ENCODE measurements at places on chromosomes 6 and 20. TPM values are rescaled to one million over a fixed set of nuclear protein-coding genes. Genes with fewer than 3 reads are reported as not detected.

- no peak for DNase-seq
- no peak overlapping the region for H3K27ac ChIP-seq
- H3K4me1 ChIP-seq: no peaks in the 10 kb centered on the region
- no peaks in the 10 kb centered on the region for H3K36me3 ChIP-seq
- no peak overlapping the region for H3K4me3 ChIP-seq
These were observed 161.7 kb downstream of the UNC5CL start for GRCh38 chr6:40877362-40877761.

- H3K36me3 ChIP-seq: no peaks in the 10 kb centered on the region
- H3K4me1 ChIP-seq: no peaks in the 10 kb centered on the region
- H3K27ac ChIP-seq: no peak overlapping the region
These were observed 23.6 kb downstream of the ENPP1 start for GRCh38 chr6:131831392-131831791.

GRCh38 chr20:53223626-53224172 is 251.5 kb downstream of the TSHZ2 start:
- H3K4me1 ChIP-seq: no peaks in the 10 kb centered on the region
- no peaks in the 10 kb centered on the region for H3K27me3 ChIP-seq
- no peak overlapping the region for H3K4me3 ChIP-seq
- no peak overlapping the region for H3K27ac ChIP-seq

DNA sequence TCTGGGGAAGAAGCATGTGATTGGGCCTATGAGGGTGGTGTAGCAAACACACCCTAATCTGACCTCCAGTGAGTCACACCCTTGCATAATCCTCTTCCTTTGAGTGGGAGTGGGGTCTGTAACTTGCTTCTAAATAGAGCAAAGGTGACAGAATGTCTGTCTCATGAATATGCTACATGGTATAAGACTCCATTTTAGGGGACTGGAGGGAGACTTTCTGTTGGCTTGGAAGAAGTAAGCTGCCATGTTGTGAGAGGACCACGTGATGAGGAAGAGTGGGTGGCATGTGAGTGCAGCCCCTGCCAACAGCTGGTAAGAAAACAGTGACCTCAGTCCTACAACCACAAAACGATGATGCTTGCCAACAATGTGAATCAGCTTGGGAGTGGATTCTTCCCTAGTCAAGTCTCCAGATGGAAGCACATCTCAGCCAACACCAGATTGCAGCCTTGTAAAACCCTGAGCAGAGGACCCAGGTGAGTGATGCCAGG is 3.7 kb downstream of the AK9 start:
- H3K4me1 ChIP-seq: no peaks in the 10 kb centered on the region
- no peak overlapping the region for H3K4me3 ChIP-seq
- no peaks in the 10 kb centered on the region for H3K36me3 ChIP-seq
- DNase-seq: no peak

DNA sequence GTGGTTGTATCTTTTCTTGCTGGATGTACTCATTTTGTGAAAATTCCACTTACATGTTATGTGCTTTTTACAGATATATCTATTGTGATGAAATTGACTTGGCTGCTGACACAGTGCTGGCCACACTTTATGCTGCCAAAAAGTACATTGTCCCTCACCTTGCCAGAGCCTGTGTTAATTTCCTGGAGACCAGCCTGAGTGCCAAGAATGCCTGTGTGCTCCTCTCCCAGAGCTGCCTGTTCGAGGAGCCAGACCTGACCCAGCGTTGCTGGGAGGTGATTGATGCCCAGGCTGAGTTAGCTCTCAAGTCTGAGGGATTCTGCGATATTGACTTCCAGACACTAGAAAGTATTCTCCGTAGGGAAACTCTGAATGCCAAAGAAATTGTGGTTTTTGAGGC is 4.9 kb downstream of the BTBD3 start:
- DNase-seq: no peak
- no peaks in the 10 kb centered on the region for H3K4me1 ChIP-seq
- no peak overlapping the region for H3K27ac ChIP-seq
- H3K27me3 ChIP-seq: no peaks in the 10 kb centered on the region

DNA sequence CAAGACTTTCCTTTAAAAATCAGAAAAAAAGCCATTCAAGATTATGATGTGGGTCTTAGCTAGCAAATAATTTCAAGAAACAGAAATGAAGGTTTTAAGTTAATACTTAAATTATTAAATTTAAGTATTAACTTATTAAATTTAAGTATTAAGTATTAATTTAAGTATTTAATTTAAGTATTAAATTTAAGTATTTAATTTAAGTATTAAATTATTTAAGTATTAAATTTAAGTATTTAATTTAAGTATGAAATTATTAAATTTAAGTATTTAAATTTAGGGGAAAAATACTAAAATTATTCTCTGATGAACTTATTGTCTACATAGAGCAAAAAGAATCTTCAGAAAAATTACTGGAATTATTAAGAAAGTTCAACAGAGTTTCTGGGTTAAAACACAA is 829.3 kb upstream of the FLRT3 start:
- no peak overlapping the region for H3K4me3 ChIP-seq
- no peaks in the 10 kb centered on the region for H3K4me1 ChIP-seq
- no peaks in the 10 kb centered on the region for H3K27me3 ChIP-seq
- no peak overlapping the region for H3K27ac ChIP-seq

DNA sequence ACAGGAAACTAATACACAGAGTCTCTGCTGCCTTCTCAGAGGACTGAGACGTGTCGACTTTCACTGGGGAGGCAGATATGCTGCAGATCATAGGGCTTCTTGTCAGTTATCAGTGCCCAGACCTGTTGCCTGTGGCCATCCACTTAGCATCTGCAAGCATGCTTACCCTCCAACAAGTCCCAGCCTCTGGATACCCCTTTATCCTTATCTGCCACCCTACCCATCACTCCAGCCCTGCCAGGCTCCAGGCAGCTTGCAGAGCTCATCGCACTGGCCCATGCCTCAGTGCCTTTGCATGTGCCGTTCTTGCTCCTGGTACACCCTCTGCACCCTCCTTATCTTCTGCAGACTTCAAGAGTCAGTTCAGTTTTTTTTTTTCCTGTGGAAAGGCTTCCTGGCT is 119.2 kb downstream of the TOX2 start:
- no peaks in the 10 kb centered on the region for H3K4me1 ChIP-seq
- H3K4me3 ChIP-seq: no peak overlapping the region
- H3K36me3 ChIP-seq: no peaks in the 10 kb centered on the region
- peaks cover 11% of the 10 kb centered on the region for H3K27me3 ChIP-seq
- H3K27ac ChIP-seq: no peak overlapping the region

DNA sequence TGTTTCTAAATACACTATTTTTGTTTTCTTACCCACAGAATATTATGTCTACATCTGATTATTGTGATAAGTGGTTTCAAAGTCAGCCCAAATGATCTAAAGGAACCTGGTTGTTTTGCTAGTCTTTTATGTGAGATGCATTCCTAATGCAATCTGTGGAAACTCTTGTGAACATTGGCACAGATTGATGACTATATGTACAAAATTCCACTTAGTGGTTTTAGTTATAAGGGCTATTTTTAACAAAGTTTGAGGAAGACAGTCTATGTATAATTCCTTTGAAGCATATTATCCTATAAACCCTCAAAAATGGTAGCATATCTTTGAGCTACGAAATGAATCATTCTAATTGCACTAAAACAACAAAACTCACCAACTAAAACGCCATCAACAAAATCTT is 140.9 kb downstream of the GRIK2 start:
- no peak overlapping the region for H3K27ac ChIP-seq
- no peaks in the 10 kb centered on the region for H3K4me1 ChIP-seq
- no peaks in the 10 kb centered on the region for H3K36me3 ChIP-seq
- no peaks in the 10 kb centered on the region for H3K27me3 ChIP-seq

- H3K4me3 ChIP-seq: no peak overlapping the region
- peaks cover 1% of the 10 kb centered on the region for H3K4me1 ChIP-seq
- no peak for DNase-seq
- no peak overlapping the region for H3K27ac ChIP-seq
- no peaks in the 10 kb centered on the region for H3K27me3 ChIP-seq
These were observed 66.0 kb downstream of the GPR6 start for GRCh38 chr6:110044096-110044495.

DNA sequence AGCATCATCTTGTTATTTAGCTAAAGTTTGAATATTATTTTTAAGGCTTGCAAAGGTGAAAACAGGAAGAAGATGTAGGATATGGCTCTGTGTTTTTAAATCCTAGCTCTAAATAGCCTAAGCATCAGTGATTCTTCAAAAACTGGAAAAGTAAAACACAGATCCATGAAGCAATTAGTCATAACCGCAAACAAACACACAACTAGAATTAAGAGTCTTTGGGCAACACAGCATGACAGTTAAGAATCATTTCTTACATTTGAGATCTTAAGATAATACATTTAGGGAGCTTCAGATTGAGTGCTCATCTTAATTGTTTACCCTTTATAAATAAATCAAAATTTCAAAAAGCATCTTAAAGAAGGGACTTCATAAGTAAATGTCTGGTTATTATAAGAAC is 115.8 kb upstream of the MAP7 start:
- no peak overlapping the region for H3K4me3 ChIP-seq
- no peak for DNase-seq
- H3K4me1 ChIP-seq: no peaks in the 10 kb centered on the region
- no peaks in the 10 kb centered on the region for H3K27me3 ChIP-seq
- no peak overlapping the region for H3K27ac ChIP-seq
- H3K36me3 ChIP-seq: peaks cover 24% of the 10 kb centered on the region

DNA sequence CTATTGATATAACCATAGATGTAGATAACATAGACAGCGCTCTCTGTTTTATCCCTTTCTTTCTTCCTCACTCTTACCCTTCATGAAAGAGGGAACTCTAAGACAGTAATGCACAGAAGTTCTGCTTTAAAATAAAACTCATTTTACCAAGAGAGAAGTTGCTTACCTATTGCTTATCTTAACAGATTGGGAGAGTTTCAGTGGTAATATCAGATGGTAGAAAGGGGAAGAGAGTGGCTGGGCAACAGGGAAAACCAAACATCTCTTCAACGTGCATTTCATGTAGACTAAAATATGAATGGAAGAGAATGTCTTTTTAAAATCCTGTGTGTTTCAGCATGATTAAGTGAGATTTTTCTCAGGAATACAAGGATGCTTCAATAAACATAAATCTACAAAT is 45.3 kb upstream of the SIRPG start:
- DNase-seq: no peak
- H3K4me1 ChIP-seq: peaks cover 11% of the 10 kb centered on the region
- H3K27me3 ChIP-seq: no peaks in the 10 kb centered on the region
- H3K36me3 ChIP-seq: no peaks in the 10 kb centered on the region
- H3K27ac ChIP-seq: no peak overlapping the region
- H3K4me3 ChIP-seq: no peak overlapping the region

- no peaks in the 10 kb centered on the region for H3K27me3 ChIP-seq
- H3K36me3 ChIP-seq: no peaks in the 10 kb centered on the region
- H3K27ac ChIP-seq: no peak overlapping the region
- H3K4me3 ChIP-seq: no peak overlapping the region
These were observed 169.3 kb downstream of the ANKRD60 start for GRCh38 chr20:58059260-58059544.

DNA sequence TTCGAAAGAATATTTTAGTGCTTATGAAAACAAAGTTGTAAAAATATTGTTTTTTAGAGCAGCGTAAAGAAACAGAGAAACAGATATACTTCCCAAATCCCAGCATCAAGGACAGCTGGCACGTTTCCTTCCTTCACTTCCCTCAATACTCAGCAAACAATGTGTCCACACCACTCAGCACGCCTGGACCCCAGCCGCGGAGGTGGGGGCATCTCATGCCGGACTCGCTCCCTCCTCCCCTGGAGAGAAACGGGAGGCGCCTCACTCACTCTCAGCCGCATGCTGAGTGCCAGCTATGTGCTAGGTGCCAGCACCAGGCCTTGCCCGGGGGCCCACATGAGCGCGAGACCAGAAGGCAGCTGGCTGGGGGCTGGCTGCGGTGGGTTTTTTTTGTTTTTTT is 34.7 kb downstream of the SLC2A4RG start:
- H3K27ac ChIP-seq: no peak overlapping the region
- peaks cover 10% of the 10 kb centered on the region for H3K27me3 ChIP-seq
- peak; percentile 68 for DNase-seq
- no peaks in the 10 kb centered on the region for H3K4me1 ChIP-seq

GRCh38 chr20:48716086-48716485 is 111.7 kb downstream of the PREX1 start:
- peaks cover 1% of the 10 kb centered on the region for H3K4me1 ChIP-seq
- peak; percentile 28 for DNase-seq
- no peak overlapping the region for H3K27ac ChIP-seq
- no peaks in the 10 kb centered on the region for H3K27me3 ChIP-seq

- peak; percentile 86 for DNase-seq
- no peak overlapping the region for H3K4me3 ChIP-seq
- H3K27ac ChIP-seq: no peak overlapping the region
These were observed 261.2 kb upstream of the MARCKS start for GRCh38 chr6:113595911-113596376.

DNA sequence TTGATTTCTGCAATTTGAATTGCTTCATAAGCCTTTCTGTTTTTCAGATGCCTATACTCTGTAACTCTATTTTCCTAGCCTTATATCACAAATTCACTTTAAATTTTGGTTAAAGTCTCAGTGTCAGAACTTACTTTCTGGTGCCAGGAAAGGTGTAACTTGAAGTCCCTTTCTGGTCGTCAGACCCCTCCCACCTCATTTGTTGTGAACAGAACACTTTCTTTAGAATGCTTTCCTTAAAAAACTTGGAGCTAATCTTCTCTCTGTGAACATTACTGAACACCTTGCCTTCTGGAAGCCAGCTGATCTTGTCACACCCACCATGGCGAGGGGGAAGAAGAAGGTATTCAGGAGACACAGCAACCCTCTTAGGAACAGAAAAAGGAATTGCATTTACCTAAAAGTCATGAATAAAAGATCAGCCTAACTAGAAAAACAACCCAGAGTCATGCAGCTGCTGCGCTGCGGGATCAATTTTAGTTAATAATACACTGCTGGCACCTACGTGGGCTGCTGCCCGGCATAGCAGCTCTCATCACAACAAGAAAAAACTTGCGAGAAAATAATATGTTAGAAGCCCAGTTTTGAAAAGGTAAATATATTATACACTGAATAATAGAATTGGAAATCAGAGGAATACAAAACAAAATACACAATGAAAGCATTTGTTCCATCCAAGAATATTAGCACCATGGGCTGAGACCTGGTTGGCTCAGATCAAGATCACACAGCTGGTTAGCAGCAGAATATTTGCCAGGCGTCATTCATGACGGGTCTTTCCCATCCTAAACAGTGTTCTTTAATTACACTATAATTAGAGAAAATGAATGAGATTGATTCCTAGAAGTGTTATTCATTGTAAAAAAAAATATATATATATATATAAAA is 5.8 kb upstream of the FAM217A start:
- H3K4me3 ChIP-seq: no peak overlapping the region
- no peaks in the 10 kb centered on the region for H3K36me3 ChIP-seq
- H3K27me3 ChIP-seq: no peaks in the 10 kb centered on the region
- no peak for DNase-seq
- no peak overlapping the region for H3K27ac ChIP-seq

- H3K27ac ChIP-seq: no peak overlapping the region
- no peaks in the 10 kb centered on the region for H3K4me1 ChIP-seq
- no peaks in the 10 kb centered on the region for H3K36me3 ChIP-seq
- H3K4me3 ChIP-seq: no peak overlapping the region
- no peaks in the 10 kb centered on the region for H3K27me3 ChIP-seq
These were observed 6.1 kb upstream of the C6orf58 start for GRCh38 chr6:127570739-127571389.

Gene KIF6
- polyA plus RNA-seq: 2.7 TPM

Gene ANKRD6
- 39.4 TPM for polyA plus RNA-seq

Gene CSNK2B
- polyA plus RNA-seq: 189 TPM

Gene GGTLC1
- 1.4 TPM for polyA plus RNA-seq

Gene OLIG3
- polyA plus RNA-seq: not detected

Gene ZMYND8
- polyA plus RNA-seq: 43.6 TPM

Gene SLC12A5
- polyA plus RNA-seq: 1.5 TPM

Gene KIFC1
- polyA plus RNA-seq: 43.8 TPM

Gene C6orf132
- polyA plus RNA-seq: 3.8 TPM

Measured in left lung (tissue), 14 donors.